Urinary bladder (tissue), 4 donors: ENCODE measurements at places on chromosomes 5 and 9.

GRCh38 chr5:59272809-59273427 is 620.6 kb downstream of the PDE4D start:
- no peak for DNase-seq

DNA sequence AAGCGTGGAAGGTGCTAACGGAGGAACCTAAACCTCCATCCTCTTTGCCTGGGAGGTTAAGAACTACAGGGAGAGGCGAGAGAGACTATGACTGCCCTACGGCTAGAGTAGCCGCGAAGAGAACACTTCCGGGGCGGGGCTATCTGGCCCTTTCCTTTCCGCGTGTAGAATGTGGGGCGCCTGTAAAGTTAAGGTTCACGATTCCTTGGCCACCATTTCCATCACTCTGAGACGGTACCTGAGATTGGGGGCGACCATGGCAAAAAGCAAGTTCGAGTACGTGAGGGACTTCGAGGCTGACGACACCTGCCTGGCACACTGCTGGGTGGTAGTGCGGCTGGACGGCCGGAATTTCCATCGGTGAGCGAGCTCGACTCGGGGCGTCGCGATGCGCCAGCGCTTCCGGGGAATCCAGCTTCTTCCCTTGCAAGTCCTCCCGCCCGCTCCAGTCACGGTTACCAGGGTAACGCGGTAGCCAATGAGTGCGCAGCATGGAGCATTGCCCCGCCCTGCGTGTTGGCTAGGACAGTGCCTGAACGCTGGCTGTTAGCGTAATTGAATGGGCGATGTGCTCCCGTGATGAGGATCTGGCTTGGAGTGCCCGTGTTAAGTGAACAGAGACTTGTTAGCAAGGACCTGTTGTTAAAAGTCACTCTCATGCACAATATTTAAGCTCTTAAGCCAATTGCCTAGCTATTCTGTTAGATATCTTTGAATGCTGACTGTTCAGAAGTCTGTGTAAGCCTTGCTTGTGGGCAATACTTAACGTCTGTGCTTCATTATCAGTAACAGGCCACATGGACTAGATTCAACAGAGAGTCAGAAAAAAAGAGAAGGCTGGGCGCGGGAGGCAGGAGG is at the start of gene THG1L:
THG1L (plus strand) TSS at position 149 of the 858 bp plus-strand sequence; CDS start at position 170, 21 bp downstream.
- DNase-seq, result peak; percentile 97

DNA sequence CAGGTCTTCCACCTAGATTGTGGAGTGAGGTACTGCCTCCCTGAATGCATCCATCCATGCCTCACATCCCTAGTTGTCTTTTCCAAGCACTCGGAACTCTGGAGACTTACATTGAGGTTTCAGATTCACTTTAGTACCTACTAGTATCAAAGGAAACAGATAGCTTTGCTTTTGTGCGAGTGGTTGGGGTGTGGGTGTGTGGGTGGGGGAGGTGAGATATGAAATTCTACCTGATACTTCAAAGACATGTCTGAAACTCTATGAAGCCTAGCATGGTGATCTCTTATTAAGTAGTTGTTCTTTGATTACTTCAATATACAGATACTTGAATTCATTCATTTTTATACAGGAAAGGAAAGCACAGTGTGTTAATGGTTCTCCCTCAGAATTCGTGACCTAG is 64.4 kb downstream of the MCCC2 start:
- DNase-seq, result no peak

- no peak for DNase-seq
Measured at GRCh38 chr9:68489646-68490045, 51.0 kb downstream of the TMEM252 start.

GRCh38 chr9:70419556-70420440 is 5.3 kb upstream of the KLF9 start:
- DNase-seq, result peak; percentile 77

DNA sequence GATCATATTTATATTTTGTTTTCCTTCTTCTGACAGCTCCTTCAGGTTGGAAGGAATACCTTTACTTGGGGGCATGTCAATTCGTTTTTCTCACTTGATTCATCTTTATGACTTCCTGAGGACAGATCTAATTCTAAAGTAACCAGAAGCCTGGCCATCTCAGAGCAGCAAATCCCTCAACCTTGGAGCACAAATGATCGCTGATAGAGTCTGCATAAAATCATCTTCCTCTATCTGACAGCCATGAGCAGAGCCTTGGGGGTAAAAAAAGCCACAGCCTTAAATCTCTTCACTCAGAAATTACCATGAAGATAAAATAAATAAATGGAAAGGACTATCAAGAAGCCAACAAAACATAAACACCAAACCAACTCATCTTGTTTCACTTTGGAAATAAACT is 325.8 kb downstream of the PRR16 start:
- DNase-seq, result no peak

DNA sequence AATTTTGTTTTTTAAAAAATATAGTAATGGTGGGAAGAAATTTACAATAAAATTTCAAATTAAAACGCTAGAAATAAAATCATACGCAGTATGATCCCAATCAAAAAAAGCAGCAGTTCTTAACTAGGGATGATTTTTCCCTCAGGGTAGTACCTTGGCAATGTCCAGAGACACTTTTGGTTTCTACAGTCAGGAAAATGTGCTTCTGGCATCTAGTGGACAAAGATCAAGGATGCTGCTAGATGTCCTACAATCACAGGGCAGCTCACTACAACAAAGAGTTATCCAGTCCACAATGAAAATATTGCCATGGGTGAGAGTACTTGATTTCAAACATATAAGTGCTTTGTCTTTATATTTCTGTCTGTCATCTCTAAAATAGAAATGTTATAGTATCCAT is 400.2 kb upstream of the SGCD start:
- no peak for DNase-seq

- no peak for DNase-seq
Measured at GRCh38 chr9:86723346-86723745, 224.0 kb downstream of the GAS1 start.

- peak; percentile 47 for DNase-seq
Measured at GRCh38 chr5:4700069-4700468, 440.1 kb upstream of the ADAMTS16 start.

DNA sequence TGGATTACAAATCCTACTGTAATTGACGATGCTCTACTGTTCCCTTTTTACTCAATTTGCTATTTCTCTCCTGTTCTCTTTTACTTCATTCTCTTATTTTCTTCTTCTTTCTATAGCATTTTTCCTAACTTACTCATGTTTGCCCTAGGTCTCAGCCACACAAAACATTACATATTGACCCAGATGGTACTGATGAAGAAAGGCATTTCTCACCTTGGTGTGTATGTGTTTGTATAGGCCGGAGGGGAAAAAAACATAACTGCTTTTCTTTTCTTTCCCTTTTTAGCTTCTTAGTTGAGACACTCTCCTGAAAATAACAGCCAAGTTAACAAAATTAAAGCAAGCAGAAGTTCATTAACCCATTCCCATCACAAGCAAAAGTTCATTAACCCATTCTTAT is 1019.8 kb upstream of the CDH18 start:
- no peak for DNase-seq

DNA sequence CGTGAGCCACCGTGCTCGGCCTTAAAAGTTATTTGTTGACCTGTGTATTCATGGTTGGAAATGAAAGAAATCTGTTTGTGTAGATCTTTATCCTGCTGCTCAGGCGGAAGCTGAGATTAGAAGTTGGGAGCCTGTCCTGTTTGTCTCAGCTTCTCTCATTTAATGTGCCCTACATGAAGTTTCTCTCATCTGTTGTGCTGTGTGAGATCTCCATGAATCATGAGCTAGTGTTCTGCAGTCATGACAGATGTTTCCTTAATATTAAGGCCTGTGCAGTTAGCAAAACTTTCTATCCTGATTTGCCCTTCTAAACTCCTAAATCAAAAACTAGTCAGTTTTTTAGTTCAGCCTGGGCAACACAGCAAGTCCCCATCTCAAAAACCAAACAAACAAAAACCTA is 59.5 kb downstream of the FAM78A start:
- no peak for DNase-seq

DNA sequence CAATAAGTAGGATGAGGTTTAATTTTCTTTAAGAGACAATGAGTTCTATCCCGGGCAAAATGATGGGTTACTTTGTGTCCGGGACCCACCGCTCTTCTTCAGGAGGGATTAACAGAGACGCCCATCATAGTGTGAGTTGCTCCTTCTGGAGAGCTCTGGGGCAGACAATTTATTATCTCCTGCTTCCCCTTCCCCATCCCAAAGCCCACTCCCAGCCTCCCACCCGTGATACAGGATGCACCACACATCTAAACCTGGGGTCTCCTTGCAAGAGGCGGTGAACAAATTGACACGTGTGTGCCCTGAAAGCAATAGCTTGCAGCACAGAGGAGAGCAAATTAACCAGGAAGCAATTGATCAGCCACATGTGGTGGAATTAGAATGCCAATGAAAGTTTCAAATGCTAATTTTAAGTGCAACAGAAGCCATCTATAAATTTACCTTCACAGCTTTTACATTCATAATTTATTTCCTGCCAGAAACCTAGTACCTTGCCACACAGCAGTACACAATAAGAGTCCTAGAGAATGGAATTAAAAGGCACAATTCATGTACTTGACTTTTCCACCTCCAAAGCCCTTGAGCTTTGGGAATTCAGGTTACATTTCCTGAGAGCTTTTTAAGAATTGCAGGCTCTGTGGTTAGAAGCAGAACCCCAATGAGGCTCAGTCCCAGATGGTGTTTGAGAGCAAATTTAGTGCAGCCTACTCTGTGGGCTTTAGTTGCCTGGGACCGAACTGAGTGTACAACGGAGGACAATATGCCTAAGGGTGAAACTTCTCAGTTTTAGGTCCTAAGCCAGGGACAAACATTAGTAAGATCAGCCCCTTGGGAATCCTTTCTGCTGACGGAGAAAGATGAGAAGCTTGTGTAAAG is 399.6 kb downstream of the MED10 start:
- DNase-seq, result no peak

DNA sequence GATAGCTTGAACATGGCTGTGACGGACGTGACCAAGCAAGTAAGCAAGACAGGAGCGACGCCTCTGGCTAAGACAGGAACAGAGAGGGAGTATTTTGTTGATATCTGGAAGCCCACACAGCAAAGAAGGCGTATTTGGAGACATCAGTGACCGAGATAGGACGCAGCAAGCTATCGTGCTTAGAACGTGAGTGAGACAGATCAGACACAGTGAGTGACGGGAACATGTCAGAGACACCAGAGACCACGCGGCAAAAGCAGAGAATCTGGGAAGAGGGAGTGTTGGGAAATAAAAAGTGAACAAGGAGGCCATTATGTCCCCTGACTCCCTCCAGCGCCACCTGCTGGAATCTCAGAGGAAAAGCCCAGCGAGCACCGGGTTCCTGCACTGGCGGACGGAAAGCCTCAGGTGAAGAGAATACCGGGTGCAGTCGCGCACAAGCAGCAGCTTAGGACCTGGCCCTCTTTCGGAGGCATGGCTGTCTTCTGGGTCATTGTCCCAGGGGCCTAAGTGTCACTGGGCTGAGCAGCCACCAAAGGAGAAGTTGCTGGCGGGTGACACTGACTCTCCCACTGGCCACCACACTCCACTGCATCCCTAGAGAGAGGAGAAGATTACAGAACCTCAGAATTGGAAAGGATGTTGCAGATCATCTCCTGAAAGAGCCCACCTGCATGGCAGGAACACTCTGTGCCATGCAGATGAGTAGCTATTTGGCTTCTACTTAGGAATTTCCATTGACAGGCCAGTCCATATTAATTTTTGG is 99.1 kb downstream of the FBXO38 start:
- no peak for DNase-seq

- no peak for DNase-seq
Measured at GRCh38 chr9:16184964-16185646, 632.3 kb downstream of the CCDC171 start.

GRCh38 chr5:150905312-150905683 is 518 bp upstream of the ZNF300 start:
- no peak for DNase-seq

DNA sequence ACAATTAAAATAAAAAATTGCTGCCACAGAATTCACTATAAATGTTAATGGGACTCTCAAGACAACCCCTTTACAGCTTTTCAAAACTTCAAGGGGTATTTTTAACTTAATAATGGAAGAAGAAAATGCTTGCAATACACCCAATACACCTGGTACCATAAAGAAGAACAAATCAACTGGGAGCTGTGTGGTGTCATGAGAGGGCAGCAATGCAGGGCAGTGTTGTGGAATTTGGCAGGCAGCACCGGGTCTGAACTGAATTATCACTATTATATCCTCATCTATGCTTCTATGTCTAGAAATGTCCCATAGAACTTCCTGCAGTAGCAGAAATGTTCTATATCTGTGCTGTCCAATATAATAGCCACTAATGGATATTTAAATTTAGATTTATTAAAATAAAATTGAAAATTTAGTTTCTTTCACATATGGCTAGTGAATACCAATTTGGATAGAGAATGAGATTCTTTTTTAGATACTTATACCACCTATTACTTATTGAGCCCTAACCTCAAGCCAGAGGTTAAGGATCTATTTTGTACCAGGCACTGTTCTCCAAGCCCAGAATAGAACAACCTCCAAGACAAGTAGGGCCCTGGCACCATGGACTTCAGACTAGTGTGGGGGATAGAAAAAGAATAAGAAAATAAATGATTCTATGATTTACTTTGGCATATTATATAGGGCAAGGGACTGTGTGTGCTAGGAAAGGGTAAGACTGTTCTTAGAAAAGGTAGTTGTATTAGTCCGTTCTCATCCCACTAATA is 265.3 kb downstream of the PDE4D start:
- DNase-seq, result no peak

DNA sequence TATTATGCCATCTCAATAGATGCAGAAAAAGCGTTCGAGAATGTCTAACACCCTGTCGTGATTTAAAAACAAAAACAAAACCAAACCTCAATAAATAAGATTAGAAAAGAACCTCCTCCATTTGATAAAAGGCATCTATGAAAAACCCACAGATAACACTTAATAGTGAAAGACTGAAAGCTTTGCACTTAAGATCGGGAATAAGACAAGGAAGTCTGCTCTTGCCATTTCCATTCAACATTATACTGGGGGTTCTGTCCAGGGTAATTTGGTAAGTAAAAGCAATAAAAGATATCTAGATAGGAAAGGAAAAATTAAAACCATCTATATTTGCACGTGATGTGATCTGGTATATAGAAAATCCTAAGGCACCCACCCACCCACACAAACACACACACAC is 7.3 kb upstream of the EXOSC3 start:
- no peak for DNase-seq

GRCh38 chr5:458547-459353 is 15.8 kb downstream of the EXOC3 start:
- DNase-seq, result no peak

- no peak for DNase-seq
Measured at GRCh38 chr9:132141948-132142594, 19.8 kb upstream of the NTNG2 start.

DNA sequence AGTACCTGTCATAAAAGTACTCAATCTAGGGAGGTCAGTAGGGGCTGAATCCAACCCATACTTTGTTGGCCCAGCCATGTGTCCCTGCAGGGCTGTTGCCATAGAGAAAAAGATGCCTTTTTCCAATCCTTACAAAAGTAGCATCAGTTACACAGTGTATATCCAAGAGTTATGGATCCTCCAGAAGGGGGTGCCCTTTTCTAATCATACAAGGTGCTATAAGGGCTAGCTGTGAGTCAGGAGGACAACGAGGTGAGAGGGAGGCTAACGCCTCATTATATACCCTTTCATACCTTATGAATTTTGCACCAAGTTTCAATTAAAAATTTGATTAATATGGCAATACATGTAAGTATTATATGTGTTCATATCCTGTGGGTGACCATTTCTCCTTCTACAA is 4.8 kb downstream of the KIAA0825 start:
- no peak for DNase-seq
